Activated T-helper 1 cell treated with anti-CD3 and anti-CD28 coated beads, Interleukin-12 subunit alpha, Interleukin-12 subunit beta, Interleukin-2, Interleukin-4 antibody, amounts not matched to agents 30 ng/mL and 10 ng/mL and 1 ng/mL, durations not matched to agents 14 hours and 24 hours and 36 hours (primary cell): ENCODE measurements at places on chromosomes 12 and 14. TPM values are rescaled to one million over a fixed set of nuclear protein-coding genes. Genes with fewer than 3 reads are reported as not detected.

GRCh38 chr12:114692186-114693058, 8.4 kb upstream of the TBX3 start:
- DNase-seq: no peak

The FKBP3 gene
- total RNA-seq: 58.0 and 59.3 TPM in 2 replicates

- no peak for DNase-seq
These were observed 77.2 kb downstream of the BTG1 start for GRCh38 chr12:92068459-92068858.

GRCh38 chr12:100208834-100209233, 8.2 kb downstream of the ACTR6 start:
- DNase-seq: no peak

The SRRM4 gene
- total RNA-seq: not detected in 2 replicates

DNA sequence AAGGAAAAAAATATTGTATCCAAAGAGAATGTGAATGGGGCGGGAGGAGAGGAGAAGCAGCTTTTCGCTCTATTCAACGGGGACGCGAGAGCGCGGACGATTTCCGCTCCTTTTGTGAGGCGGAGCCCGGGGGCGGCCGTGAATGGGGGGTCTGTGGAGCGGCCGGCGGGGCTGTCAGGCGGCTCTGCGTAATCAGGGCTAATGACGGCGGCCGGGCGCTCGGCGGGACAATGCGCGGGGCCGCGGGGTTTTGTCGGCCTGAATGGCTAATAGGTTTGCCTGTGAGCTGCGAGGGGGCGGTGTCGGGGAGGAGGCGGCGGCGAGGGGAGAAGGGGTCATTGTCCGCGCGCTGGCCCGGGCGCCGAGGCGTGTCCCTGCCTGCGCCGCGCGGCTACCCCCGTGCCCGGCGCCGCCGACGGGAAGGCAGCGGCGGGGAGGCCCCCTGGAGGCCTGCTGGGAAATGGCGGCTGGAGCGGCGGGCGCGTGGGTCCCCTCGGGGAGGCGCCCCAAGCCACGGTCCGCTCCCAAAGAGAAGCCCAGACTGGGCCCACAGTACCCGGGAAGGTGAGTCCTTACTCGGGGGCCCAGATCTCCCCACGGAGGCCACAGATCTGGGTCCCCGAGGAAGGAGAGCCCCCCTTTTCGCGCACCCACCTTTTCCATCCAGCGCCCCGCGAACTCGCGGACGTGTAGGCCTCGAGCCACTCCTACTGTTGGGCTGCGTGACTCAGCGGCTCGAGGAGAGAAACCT, 6.0 kb downstream of the SIX6 start:
- DNase-seq: no peak

The PEX5 gene
- total RNA-seq: 39.9 and 42.4 TPM in 2 replicates

DNA sequence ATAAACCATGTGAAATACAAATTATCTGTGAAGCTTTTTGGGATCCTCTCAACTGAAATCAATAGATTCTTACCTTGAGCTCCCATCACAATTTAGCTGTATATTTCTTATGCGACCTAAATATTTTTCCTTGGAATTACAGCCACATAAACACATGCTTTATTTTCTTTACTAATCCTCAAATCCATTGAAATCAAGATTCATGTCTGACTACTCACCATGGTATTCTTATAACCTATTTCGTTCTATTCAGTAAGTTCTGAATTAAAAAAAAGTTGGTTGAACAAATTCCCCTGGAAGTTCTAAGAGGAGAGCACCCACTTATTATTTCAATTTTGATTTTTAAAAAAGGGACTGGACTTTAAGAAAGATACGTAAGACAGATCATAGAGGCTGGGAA, 292.1 kb upstream of the ATP2B1 start:
- no peak for DNase-seq
